Body of pancreas (tissue), 4 donors: ENCODE measurements at places on chromosomes 13 and 19.
A peak's percentile ranks its signal among the peaks of the same experiment; 100 is the strongest.

GRCh38 chr13:111597618-111598017, 277.2 kb downstream of the TEX29 start:
- no peak for DNase-seq

DNA sequence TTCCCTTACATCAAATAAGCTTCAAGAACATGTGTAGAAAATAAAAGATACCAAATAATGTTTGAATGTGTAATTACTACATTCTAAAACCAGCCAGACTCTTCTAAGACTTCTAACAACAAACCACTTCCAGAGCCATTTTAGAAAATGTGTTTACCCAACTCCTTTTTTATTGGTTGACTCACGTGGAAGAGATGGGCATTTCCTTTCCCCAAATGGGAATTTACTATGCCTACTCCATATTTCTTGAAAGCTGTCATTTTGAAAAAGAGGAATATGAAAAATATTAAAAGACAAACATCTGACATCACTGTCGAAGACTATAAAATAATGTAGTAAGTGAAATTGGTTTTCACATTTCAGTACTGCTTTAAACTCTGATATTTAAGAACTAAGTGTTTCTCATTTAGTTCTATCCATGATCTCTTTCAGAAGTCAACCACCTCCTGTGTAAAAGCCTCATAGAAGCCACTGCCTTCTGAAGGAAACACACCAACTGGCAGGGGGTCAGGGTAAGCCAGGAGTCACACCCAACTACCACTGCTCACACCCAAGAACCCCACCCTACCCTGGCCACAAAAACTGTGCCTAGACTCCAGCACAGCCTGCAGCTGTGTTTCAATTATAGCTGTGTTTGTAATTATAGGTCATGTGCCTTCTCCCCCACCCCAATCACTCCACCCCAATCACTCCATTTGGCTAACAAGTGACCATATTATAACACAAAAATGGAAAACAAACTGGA, 86.8 kb downstream of the UBL3 start:
- no peak for DNase-seq

GRCh38 chr19:7846155-7846646, 16.2 kb downstream of the EVI5L start:
- DNase-seq = no peak

GRCh38 chr19:18966307-18966706, 25.3 kb upstream of the HOMER3 start:
- no peak for DNase-seq

DNA sequence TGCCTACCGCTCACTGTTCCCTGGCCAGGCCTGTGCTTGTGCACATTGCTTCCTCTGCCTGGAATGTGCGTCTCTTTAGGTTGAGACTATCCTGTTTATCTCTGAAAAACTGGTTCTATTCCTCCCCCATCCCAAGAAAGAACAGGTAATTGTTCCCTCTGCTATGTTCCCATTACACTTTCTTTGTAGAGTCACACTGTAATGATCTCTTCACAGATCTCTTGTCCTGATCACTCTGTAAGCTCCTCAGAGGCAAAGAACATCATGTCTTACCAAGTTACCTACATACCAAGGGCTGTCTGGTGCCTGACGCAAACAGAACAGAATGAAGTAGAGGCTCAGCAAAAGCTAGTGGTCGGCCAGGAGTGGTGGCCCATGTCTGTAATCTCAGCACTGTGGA, 40.3 kb downstream of the SPRYD7 start:
- no peak for DNase-seq

DNA sequence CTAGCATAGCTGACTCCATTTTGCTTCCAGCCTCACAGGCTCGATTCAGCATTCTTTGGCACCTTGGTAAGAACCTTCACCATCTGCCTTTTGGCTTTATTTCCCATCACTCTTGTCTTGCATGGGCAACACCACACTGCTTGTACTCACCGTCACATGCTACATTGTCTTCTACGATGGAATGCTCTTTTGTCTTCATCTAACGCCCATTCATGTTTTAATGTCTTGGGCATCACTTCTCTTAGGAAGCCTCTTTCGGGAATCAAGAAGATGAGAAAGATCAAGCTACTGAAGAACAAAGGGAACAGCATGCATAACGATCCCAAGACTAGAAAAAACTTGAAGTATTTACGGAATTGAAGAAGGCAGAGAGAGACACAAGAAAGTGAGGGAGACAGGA, 5.7 kb upstream of the RPL21 start:
- no peak for DNase-seq

DNA sequence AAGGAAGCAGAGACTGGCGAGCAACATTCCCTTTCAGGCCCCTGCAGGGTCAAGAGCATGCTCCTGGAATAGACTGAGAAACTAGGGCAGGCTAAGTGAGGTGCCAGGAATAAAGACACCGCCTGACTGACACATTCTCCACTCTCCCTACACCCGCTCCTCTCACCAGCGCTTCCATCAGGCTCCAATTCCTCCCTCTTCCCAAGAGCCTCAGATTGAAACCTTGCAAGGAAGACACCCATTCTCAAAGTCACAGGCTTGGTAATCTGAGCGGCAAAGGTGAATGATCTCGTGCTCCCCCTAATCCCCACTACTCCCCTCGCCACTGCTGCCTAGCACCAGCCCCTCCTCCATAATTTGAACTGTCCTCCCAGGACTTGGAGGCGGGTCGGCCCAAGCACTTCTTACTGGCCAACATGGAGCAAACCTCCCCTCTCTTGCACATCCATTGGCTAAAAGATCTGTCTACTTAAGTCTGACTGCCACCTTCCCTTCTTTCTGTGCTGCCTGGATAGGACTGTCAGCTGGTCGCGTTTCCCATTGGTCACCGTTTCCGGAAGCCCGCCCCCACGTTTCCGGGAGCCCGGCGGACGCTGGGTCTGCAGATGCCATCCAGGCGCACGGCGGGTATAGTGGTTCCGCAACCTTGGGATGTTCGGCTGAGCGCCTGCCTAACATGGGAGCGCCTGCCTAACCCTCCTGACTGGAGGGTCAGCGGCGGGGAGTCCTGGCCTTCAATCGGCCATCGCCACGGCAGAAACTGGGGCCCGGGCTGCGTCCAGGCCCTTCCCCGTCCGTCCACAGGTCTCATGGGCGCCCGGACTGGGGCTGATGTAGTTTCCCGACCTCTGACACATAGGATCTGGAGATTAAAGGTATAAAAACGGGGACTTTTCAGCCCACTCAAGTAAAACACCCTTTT, 33.6 kb downstream of the ZNF383 start:
- peak; percentile 72 for DNase-seq

DNA sequence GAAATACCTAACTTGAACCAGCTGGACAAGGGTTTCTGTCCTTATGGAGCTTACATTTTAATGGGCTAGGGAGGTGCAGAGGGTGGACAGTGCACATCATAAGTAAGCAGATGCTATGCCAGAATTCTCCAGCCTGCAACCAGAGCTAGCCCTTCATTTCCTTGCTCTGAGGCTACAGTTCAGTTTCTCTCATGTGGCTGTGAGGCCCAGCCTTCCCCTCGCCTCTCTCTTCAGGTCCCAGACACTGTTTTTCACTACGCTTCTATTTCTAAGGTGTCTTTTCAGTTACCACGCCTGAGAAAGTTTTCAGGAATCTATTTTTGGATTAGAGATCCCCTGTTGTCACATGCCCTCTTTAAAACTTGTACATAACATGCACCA, 141.9 kb downstream of the PCCA start:
- no peak for DNase-seq

DNA sequence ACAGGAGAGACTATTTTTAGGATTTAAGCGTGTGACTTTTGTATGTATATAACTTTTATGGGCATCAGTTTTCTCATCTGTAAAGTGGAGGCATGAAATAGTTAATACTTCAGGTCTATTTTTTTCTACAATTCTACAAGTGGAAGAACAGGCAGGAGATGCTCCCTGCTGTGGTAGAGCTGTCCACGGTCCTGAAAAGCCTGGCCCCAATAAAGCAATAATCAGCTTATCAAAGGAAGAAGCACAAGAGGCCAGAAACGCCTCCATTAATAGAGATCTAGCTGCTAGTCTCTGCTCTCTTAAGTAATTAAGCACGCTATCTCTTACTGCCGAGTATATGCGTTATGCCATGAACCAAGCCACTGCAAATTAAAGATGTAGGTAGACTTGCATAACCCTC, 28.0 kb upstream of the WASF3 start:
- peak; percentile 28 for DNase-seq

GRCh38 chr19:13796301-13797057, 1.2 kb downstream of the ZSWIM4 start:
- peak; percentile 76 for DNase-seq

- DNase-seq = no peak
Measured at GRCh38 chr13:52896827-52897659, 48.6 kb upstream of the PCDH8 start.

DNA sequence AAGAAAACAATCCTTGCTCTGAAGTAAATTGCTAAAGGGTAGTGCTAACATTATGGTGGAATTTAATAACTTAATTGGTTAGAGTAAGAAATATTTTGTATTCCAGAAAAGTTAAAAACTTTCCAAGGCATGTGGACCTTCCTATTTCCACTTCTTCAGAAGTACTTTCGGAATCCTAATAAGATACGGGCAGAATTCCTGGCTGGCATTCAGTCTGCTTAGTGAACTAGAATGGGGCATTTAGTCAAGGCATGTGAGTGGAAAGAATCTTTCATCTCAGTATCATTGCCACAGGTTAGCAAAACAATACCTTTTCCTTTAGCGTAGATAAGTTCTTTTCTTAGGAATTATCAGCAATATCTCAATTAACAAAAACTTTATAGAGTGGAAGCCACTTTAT, 85.1 kb downstream of the TNFRSF19 start:
- no peak for DNase-seq

DNA sequence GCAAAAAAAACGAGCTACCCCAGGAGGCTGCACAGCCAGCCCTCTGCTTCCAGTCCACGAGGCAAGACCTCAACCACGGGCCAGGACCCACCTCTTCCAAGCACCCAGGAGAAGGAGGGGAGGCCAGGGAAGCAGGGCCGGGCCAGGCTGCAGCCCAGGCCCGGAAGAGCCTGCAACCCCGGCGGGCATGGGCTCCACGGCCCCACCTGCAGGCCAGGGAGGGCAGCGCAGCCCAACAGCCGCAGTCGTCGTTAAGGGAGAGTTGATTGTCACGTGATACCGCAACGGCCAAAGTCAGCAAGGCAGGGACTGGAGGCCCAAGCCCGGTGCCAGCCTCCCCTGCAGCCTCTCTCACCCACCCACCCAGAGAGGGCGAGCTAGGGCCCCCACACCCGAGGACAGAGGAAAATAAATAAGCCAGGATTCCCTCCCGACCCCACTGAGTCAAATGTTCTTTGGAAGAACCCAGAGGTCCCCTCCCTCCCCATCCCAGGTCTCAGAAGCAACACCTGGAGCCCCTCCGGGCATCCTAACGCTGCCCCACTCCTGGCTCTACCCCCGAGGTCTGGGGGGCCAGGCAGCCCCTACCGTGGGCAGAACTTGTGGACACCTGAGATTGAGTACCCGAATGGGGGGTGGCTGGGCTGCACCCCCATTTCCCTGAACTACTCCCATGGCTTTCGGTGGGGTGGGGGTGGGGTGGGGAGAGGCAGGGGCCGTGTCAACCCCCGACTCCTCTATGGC, 5.2 kb upstream of the REXO1 start:
- DNase-seq = peak; percentile 88

DNA sequence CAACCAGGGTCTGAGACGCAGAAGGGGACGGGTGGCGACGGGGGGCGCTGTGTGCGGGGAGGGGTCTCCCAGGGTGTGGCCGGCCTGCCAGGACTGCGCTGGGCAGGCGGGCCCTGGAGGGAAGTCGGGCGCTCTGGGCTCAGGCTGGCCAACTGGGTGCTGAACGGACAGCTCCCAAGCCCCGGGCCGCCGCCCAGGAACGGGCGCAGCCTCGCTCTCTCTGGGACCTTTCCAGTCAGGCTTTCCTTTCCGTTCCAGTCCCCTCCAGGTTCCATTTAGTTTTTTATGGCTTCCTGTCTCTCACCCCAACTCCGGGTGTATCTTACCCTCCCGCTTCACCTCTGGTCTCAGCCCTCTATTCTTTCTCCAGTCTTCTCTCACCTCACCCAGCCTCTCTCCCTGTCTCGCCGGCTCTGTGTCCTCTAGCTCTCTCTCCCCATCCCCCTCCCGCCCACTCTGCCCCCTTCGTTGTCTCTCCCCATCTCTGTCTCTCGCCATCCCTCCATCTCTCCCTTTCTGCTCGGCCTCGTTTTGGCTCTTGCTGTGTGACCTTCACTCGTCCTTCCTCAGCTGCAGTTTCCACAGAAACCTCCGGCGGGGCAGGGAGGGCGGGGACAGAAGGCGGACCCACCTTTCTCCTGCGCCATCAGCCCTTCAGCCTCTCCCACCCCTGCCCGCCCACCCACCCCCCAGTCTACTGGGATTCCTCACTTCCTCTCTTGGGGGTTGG, 3.3 kb upstream of the ATP1A3 start:
- DNase-seq = peak; percentile 28
